NCI-H1436 (cell line): ENCODE measurements at places on chromosomes 16 and 17.

GRCh38 chr16:84368308-84368996, at the start of gene ATP2C2:
TSS of gene ATP2C2 (plus strand) at chr16:84368538. CDS start at chr16:84368616, 78 bp downstream.
- DNase-seq = no peak

GRCh38 chr16:725463-726187, 618 bp downstream of the CCDC78 start:
- DNase-seq = no peak

- DNase-seq = no peak
Observed at GRCh38 chr16:88061346-88062110, 110.3 kb downstream of the BANP start.

GRCh38 chr16:24771132-24771778, 41.8 kb downstream of the TNRC6A start:
- DNase-seq = no peak

DNA sequence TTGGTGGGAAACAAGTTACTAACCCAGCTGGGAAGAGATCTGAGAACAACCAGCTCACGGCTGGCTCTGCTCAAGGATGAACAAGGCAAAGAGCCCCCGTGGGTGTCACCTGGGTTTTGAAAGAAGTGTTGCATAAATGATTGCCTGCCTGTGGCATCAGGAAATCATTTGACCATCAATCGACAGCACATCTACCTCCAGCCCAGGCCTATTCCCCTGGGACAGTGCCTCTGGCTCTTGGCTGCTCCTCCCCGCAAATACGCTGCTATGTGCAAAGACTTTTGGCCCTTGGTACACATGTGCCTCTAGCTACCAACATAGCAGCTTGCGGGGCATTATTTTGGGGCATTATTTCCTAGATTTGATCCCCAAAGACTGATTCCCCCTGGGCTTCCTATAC, 39.4 kb upstream of the SMPD3 start:
- no peak for DNase-seq

GRCh38 chr16:66203476-66203875, 163.0 kb upstream of the CDH5 start:
- no peak for DNase-seq

GRCh38 chr17:14211801-14212200, 24.9 kb downstream of the CDRT15 start:
- DNase-seq = no peak

GRCh38 chr16:51163366-51163765, 12.3 kb upstream of the SALL1 start:
- no peak for DNase-seq
